ENCODE measurements at places on chromosomes 12 and 14.

- no peak for DNase-seq
These were observed 30.5 kb upstream of the GPATCH2L start for GRCh38 chr14:76121089-76121748.

DNA sequence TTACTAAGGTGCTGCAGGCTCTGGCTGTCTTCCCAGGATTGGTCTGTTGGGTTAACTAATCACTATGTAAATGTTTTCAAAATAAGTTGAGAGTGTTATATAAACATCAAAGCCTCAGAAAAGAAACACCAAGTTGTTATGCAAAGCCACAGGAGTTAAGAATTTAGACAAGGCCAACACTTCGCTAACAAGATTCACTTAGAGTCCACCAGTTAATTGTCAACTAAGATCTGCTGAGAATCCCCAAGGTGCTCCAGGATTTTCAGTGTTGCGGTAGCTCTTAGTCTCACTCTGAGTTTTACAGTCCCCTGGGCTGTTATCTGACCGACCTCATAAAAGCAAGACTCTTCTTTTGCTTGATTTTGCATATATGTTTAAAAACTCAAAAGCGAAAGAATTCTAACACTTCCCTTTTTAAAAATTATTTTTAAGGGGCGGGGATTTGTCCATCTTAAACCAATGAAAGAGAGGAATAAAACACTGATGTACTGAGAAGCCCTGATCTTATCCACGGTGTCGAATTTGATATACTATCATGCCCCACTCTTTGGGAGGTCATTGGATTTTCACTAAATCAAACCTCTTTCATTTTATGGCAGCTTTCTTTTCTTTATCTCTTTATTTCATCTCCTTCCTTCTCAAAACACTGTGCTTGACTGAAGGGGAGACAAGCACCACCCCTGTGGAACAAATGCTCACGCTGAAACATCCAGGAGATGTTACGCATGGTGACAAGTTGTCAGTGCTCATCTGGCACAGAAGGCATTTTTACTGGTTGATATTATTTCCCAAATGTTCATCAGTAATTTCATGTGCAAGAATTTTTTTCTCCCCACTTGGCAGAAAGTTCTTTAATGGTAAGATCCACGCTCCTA lies 7.0 kb downstream of the NIN start:
- no peak for DNase-seq

GRCh38 chr14:40911141-40911540 lies 695.5 kb upstream of the LRFN5 start:
- DNase-seq, result no peak

DNA sequence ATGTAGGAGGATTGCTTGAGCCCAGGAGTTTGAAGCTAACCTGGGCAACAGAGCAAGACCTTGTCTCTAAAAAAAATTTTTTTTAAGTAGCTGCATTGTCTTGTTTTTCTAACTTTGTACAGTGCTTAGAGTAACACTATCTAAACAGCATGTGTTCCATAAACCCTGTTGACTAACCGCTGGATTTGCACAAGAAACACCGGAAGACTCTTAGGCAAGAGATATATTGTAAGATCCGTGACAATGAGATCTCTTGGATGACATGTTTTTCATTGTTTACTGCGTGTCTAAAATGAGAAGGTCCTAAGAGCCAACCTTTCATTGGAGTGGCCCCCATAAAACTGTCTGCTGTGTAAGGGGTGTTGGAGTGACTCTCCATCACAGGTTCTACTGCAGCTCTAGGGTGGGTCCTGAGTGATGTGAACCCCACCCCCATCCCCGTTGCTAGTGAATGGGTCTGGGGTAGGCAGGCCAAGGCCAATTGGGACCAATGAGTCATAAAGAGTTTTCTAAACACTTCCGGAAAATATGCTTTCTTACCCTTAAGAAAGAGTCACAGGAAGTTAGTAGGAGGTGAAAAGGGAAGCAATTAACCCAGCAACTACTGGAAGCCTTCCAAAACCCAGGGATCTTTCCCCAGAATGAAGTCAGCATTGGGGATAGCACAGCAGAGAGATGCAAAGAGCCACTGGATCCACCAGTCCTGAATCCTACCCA lies 24.3 kb upstream of the PCNX1 start:
- no peak for DNase-seq

GRCh38 chr12:25929142-25929541 lies 29.3 kb upstream of the RASSF8 start:
- peak; percentile 27 for DNase-seq

GRCh38 chr12:104863296-104863948 lies 94.7 kb downstream of the SLC41A2 start:
- DNase-seq, result no peak

DNA sequence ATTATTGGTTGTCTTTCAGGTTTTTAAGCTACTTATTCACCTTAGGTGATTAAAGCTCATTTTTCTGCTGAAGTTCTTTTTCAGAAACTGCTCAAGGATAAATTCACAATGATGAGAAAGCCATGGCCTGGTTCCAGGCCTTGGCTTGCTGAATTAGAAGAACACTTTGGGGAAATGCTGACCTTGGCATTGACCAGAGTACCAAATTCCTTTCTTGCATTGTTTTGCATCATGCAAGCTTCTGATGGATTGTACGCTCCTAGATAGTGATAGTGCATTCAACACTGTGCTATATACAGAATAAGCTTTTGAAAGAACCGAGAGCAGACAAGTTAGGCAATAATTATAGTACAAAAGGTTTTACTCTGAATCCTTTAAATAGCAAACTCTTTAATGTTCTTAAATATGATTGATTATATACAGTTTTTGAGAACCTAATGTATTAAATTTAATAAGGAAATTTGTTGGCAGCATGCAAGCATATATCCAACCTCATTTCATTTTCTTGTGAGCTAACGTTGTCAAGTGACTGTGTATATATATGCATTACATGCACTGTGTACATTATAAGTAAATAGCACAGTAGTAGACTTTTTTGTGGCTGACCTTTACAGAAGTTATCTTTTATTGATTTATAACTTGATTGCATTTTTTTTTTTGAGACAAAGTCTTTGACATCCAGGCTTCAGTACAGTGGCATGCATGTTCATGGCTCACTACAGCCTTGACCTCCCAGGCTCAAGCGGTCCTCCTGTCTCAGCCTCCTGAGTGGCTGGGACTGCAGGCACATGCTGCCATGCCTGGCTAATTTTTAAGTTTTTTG lies 99.2 kb downstream of the DIP2B start:
- no peak for DNase-seq

GRCh38 chr14:59267046-59267445 lies 78.6 kb downstream of the DAAM1 start:
- no peak for DNase-seq

- no peak for DNase-seq
These were observed 31.2 kb upstream of the RBM19 start for GRCh38 chr12:113997365-113997764.

- no peak for DNase-seq
These were observed 21.4 kb upstream of the SEL1L start for GRCh38 chr14:81555051-81555450.

- no peak for DNase-seq
These were observed 23.4 kb upstream of the STON2 start for GRCh38 chr14:81423504-81423903.

- DNase-seq, result no peak
These were observed 53.2 kb downstream of the ATG2B start for GRCh38 chr14:96309896-96310330.

DNA sequence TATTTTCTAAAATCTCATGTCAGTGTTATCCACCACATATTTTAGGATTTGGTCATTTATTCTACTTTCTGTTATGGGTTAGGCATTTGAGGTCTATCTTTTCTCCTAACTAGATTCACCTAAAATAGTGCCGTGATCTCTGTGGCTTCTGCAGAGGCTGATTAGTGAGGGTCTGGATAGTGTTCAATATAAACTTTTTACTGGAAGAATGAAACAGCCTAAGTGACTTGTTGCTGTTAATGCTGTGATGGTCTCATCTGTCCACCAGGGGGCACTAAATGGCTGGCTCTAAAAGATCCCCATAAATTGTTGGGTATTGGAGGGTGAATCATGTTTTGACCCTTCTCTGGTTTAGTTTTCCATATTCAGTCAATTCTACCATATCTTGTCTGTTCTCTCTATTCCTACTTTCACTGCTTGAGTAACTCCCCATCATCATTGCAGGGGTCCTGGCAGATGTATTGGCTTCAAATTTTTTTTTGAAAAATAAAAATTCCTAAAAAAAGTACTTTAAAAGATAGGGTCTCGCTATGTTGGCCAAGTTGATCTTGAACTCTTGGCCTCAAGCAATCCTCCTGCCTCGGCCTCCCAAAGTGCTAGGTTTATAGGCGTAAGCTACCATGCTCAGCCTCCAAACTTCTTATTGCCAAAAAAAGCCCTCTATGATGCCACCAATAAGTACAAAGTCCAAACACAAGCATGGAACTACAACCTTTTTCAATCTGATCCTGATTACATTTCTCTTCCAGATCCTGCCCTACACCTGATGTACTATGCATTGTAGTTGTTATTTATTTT lies 6.9 kb downstream of the PABPN1 start:
- DNase-seq, result peak; percentile 10

- DNase-seq, result no peak
These were observed 27.6 kb downstream of the EVL start for GRCh38 chr14:100092832-100093231.

DNA sequence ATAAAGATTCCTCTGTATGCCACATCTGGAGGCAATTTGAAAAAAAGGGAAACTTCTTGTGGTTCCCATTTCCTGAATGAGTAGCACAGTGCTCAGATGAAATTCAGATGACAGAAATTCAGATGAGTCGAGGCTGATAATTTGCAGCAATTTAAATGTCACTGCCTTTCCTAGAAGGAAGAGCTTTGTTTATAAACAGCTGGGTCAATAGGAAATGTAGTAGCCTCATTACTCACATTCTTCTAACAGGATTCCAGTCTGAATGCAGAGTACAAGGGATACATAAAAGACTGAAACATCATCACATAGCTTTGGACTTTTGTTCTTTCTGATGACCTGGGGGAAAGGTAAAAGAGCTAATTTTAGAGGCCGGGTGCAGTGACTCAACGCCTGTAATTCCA lies 11.3 kb upstream of the DACT1 start:
- no peak for DNase-seq

DNA sequence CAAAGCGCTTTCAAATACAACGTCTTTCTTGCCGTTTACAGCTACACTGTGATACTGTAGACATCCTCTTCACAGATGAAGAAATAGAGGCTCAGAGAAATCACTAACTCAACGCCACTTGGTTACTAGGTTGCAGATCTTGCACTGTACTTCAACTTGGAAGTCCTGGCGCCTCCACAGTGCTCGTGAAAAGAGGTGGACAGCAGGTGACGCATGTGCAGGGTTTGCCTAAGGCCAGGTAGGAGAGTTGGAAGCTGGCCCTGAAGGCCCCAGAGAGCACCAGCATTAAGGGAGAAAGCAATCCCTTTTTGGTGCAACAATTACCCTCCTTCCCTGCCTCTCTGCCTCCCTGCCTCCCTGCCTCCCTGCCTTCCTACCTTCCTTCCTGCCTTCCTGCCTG lies 22.8 kb upstream of the TSPAN9 start:
- DNase-seq, result no peak

- no peak for DNase-seq
These were observed 10.4 kb downstream of the CCT2 start for GRCh38 chr12:69595689-69596088.

- DNase-seq, result no peak
These were observed 87.9 kb downstream of the ALX1 start for GRCh38 chr12:85367936-85368335.

DNA sequence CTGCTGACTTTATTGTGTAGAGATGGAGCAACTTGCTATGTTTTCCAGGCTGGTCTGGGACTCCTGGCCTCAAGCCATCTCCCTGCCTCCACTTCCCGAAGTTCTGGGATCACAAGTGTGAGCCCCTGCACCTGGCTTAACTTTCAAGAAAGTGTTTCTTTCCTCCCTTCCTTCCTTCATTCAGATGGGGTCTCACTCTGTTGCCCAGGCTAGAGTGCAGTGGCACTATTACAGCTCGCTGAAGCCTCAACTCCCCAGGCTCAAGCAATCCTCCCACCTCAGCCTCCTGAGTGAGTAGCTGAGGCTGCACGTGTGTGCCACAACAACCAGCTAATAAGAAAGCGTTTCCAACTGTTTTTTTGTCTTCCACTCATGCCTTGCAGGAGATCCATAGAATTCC lies 185.6 kb upstream of the AMIGO2 start:
- no peak for DNase-seq

DNA sequence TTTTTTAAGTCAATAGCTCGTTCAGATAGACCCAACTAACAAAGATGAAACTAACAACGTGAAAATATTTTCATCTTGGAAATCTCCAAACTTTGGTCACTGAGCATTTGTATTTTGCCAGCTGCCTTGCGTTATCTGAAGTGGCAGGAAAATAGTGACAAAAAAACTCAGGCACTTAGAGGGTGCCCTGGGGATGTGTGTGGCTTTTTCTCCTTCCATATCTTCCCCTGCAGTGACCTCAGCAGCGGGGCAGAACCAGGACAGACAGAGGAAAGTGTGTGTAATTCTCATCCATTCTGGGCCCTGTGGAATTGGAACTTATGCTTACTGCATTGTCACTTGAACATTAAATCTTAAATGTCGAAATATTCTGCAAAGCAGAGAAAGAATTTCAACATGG lies 152.0 kb downstream of the BCAT1 start:
- DNase-seq, result no peak

DNA sequence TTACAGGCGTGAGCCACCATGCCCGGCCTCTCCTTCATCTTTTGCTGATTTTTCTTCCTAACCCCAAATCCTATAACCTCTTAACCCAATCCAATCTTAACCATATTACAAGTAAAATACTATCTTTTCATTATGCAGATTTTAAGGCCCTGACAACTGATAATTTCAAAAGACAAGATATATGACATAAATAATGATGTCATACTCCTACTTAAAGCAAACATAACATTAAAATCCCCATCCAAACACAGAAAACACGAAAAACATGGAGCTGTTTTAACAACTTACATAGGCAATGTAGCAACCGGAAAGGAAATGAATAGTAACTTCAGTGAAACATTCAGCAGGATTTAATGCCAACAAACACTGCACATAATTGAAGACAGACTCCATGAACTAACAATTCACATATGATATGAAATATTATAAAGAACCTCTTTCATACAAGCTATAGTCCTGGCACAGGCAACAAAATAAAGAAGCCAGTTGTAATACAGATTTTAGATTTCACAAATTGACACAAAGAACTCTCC lies 21.5 kb downstream of the USP44 start:
- no peak for DNase-seq

DNA sequence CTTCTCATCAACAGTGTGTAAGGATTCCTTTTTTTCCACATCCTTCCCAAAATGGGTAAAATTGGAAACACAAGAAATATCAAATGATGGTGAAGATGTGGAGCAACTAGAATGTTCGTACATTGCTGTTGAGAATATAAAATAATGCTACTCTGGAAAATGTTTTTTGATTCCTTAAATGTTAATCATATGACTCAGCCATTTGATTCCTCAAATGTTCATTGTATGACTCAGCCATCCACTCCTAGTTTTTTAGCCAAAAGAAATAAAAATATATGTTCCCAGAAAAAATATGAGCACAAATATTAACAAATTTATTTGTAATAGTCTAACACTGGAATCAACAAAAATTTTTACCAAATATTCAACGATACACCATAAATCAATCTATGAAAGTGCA lies 1108.6 kb downstream of the LRFN5 start:
- DNase-seq, result no peak

GRCh38 chr12:45907955-45908354 lies 82.4 kb downstream of the SCAF11 start:
- DNase-seq, result no peak

GRCh38 chr14:53613404-53614253 lies 343.0 kb downstream of the BMP4 start:
- peak; percentile 69 for DNase-seq

GRCh38 chr12:28066879-28067278 lies 94.3 kb upstream of the PTHLH start:
- DNase-seq, result no peak

GRCh38 chr12:57612711-57613426 lies 1.6 kb downstream of the ARHGEF25 start:
- DNase-seq, result no peak
